ENCODE measurements at places on chromosomes 3 and 15.

GRCh38 chr3:185176750-185177359, 24.0 kb upstream of the C3orf70 start:
- peak; percentile 14 for DNase-seq

DNA sequence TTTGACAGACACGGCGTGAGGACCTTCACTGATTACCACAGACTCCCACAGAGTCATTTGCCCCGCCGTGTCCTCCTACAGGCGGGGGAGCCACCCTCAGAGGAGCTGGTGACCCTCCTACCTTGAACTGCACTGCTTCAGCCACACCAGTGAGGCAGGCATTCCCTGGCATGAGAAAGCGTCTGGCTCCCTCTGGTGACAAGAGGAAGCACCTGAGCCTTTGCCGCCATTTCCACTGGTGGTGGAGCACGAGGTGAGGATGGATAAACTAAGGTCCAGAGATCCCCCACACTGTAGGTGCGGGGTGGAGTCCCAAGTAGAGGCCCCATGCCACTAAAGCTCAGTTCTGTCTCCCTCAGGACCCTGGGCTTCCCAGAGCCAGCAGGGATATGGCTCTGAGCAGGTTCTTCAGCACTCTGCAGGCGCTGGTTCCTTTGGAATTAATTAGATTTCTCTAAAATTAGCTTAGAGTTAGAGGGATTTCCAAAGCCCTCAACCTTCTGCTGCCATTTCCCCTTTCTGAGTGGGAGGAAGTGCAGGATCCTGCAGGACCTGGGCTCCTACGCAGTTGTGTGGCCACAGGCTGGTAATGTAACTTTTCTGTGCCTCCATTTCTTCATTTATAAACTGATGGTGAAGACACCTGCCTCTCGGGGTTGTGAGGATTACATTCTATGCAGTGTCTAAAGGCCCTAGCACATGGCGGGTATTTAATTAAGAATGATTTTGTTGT, 224.0 kb downstream of the SLCO3A1 start:
- peak; percentile 75 for DNase-seq

DNA sequence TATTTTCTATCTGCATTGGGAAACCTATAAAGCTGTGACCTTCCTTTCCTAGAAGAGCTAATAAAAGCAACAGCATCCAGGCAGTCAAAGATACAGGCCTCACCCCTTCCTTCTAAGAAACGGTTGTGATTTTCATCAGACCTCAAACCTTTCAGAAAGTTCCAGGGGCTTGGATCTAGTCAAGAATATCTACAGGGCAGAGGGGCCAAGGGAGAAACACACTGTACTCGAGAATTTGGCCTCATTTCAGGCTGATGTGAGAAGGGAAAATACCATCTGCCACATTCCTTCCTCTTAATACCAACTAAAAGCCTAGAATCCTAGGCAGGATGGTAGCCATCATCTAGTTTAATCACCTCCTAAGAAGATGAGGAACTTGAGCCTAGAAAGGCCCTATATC, 24.5 kb upstream of the BCL6 start:
- DNase-seq = no peak

GRCh38 chr15:73488698-73489097, 45.7 kb downstream of the REC114 start:
- DNase-seq = no peak

- peak; percentile 17 for DNase-seq
Observed at GRCh38 chr3:159892171-159892795, 96.4 kb upstream of the IL12A start.

GRCh38 chr3:103025880-103026279, 591.1 kb downstream of the ZPLD1 start:
- DNase-seq = no peak

GRCh38 chr3:46947546-46947901, 29.0 kb downstream of the CCDC12 start:
- DNase-seq = no peak

DNA sequence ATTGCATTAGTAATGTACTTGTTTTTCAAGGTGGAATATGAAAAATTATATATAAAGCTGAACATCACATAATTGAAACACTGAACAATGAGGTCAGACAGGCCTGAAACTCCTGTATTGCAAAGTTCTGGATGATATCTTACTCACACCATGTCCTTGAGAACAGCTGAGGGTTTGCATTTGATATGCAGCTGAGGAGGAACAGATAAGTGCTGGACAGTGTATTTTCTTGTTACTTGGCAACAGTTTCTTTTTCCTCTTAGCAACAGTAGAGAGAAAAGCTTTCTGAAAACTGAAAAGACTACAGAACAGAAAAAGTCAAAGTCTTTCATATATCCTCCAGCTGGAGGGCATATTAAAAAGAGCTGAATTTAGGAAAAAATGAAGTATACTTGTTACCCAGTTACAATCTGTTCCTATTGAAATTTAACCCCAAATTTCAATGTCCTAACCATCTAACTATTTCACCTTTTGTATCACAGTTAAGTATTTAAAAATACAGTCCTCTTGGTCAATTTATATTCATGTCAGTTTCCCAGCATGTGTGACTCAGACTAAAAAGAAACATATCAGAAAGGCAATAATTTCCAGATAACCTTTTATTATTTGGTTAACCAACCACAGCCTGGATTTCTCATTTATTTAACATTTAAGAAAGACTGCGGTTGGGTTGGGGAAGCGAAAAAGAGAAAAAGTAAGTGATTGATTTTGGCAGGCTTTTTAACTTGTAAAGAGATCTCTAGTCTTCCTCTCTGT, 733.0 kb upstream of the DPPA4 start:
- DNase-seq = peak; percentile 36

GRCh38 chr3:3209714-3210113, 30.2 kb upstream of the CRBN start:
- no peak for DNase-seq

DNA sequence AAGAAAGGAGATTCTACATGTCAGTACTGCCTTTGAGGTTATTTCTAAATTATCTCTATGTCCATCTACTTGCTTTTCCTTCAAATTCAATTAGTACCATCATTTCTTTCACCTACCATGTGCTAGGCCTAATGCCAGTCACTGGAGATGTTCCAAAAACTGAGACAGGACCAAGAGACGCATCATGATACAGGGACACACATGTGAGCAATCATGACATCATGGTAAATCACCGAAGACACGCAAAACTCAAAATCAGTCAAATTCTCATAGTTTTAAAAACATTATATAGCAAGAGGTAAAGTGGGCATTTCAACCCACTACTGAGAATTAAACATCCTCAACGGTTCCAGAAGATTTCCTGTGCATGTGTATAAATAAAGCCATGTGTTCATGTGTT, 95.0 kb downstream of the CD47 start:
- no peak for DNase-seq

DNA sequence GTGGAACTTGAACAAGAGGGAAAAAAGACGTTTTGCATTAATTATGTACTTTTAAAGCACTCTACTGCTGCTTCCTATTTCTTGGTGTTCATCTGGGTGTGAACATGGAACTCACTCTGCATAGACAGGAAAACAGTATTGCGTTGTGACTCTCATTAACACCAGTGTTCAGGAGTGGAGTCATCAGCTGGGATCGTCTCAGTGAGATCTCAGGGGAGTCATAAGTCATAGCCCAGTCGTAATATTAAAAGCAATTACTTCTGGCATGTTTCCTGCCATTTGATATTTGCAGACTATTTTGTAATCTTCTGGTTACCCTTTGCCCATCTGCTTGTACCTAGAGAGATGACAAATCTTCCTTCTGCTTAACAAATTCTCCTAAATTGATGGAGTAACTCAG, 462.0 kb upstream of the ATP11B start:
- DNase-seq = no peak

GRCh38 chr3:49781415-49782199, 4.7 kb downstream of the IP6K1 start:
- no peak for DNase-seq

GRCh38 chr3:170811928-170812591, 57.9 kb downstream of the RPL22L1 start:
- DNase-seq = peak; percentile 79

- no peak for DNase-seq
Observed at GRCh38 chr3:94593526-94594150, 530.8 kb downstream of the NSUN3 start.

GRCh38 chr15:73959012-73959581, 32.8 kb downstream of the LOXL1 start:
- DNase-seq = no peak

- no peak for DNase-seq
Observed at GRCh38 chr3:54826251-54826691, 101.6 kb downstream of the LRTM1 start.

DNA sequence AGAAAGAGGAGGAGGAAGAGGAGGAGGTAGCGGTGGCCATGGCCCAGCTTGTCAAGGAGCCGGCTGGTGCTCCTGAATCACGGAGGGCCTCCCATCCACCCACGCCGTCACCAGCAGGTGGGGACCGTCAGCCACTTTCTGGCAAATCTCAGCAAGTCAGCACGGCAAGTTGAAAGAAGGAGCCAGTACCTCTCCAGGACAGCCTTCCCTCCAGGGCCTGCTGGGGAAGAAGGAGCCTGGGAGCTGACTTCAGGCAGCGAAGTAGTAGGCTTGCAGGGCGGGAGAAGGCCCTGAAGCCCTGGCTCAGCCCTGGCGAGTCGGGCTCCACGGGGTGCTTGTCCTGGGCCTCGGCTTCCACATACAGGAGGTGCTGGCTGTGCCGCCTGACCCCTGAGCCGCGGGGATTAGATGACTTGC, 99.2 kb upstream of the TRPM1 start:
- DNase-seq = peak; percentile 60

DNA sequence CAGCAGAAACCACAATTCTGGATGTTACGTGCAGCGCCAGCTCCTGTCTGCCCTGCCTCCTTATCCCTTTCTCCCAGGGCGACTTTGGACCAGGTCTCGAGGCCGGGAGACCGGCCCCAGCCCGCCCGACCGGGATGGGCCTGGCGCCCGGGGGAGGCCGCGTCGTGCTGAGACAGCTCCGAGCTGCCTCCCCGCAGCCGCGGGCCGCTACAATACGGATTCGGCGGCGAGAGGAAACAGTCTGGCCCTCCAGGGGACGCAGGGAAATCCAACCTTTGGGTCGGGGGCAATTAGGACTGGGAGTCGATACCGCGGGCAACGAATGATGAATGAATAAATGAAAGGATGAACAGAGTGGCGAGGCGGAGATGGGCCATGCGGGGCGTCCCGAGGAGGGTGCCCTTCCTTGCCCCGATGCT, 537 bp downstream of the GRAMD2A start:
- no peak for DNase-seq

DNA sequence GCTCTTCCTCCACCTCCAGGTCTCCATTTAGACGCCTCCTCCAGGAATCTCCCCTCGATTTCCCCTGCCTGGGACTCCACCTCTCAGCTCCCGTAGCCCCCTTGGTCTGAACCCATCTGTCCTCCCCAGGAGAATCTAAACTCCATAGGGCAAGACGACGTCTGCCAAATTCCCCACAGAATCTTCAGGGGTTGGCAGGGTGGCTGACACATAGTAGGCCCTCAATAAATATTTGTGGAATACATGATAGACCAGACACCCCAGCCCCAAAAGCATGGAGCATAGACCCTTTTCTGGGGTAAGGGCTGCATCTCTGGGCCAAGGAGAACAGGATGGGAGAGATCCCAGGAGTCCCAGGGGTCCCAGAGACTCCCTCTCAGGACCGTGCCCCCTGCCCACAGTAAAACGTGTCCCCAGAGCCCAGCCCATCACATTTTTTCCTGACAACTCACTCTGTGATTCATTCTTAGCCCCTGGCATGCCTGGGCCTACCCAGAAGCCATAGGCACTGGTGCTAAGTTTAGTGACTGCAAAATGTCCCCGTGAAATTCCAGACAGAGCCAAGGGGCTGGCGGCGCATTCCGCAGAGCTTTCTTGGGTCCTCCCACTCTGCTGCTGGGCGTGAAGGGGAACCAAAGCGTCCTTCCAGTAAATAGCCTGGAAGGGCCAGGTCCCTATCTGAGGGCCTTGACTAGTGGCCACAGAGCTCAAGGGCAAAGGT, 78.0 kb upstream of the SLC6A6 start:
- DNase-seq = no peak

- DNase-seq = peak; percentile 46
Observed at GRCh38 chr3:192825657-192826200, 91.9 kb downstream of the MB21D2 start.

GRCh38 chr15:85112997-85113396, 131.3 kb downstream of the PDE8A start:
- DNase-seq = no peak

DNA sequence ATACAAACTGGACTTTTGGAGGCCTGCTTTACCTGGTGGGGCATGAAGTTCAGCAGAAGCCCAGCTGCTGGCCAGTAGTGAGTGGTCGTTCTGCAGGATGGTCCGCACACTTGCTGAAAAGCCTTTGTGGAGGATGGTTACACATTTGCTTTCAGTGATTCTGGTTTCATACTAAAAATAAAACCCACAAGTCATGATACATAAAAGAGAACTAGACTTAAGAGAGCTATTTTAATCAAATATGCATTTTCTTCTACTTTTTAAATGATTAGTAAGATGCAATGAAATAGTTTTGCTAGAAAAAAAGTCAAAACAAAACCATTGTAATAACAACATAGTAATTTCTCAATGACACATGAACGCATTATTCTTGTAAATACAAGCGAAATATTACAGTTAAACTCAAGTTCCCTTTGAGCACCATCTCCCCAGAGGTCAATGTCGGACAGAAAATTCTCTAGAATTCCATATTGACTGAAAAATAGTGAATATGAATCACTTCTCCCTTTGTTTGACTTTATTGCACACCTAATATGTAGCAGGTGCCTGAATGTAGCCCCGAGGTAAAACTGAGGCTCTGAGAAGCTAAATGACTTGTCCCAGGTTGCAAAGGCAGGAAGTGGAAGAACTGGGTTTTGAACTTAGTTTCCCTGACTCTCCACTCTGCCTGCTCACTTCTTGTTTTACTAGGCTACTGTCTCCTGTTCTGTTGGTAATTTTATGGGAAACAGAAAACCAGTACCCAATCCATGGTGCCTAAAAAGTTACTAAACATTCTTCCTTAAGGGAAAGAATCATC, 8.3 kb downstream of the IL5RA start:
- no peak for DNase-seq

GRCh38 chr15:69748576-69749185, 296.1 kb downstream of the RPLP1 start:
- DNase-seq = no peak

DNA sequence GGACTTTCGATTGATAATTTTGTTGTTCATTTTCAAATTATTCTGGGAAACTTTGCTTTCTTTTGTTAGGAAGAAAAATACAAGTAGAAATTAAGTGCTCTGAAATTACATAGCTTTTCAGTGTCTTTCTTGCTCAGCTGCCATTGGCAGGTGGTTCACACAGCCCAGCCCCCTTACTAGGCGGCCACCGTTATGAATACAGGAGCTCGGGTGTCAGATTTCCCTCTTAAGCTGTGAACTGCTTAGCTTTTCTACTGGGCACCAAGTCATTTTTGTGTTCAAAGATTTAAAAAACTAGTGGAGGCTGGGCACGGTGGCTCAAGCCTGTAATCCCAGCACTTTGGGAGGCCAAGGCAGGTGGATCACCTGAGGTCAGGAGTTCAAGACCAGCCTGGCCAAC, 55.2 kb downstream of the HMG20A start:
- DNase-seq = no peak

- DNase-seq = no peak
Observed at GRCh38 chr3:154085071-154085470, 36.1 kb upstream of the ARHGEF26 start.
